ENCODE measurements at places on chromosomes 4 and X.

DNA sequence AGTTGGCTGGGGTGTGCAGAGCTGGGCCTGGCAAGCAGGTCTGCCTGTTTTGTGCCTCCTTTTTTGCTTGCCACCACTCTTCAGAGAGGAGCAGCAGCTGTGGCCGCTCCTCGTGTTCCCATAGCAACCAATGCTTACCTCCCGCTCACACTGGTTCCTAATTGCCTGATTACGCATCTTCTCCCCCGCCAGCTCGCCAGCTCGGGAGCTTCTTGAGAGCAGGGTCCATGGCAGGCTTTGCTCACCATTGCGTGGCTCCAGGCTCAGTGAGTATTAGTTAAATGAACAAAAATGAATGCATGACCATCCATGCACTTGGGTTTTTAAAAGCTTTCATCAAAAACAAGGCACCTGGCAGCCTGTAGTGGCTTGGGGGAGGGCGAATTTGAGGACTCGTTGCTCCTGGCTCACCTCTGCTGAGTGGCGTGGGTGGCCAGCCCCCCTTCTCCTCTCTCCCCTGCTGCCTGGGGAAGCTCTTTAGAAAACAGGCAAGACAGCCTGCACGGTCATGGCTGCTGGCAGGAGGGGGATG, 14.2 kb upstream of the PJA1 start:
- DNase-seq: no peak

DNA sequence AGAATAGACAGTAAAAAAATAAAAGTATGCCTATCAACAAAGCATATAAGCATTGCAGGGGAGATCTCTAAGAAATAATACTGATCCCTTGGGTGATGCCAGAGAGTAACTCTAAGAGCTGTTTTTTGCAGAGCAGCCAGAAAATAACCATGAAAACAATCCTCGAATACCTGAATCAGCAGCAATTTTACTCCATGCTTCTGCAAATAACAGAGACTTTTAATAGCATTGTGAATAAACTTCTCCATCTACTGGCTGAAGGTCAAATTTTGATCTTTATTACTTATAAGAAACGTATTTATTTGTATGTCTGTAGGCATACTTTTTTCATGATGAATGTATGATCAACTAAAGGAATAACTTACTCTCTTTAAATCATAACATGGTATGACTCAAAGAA, 334.5 kb downstream of the GALNTL6 start:
- no peak for DNase-seq

- no peak for DNase-seq
These were observed 167.1 kb downstream of the NHS start for GRCh38 chrX:17542123-17542522.

GRCh38 chr4:105587841-105588240, 35.4 kb downstream of the ARHGEF38 start:
- DNase-seq: no peak

GRCh38 chr4:20269320-20269719, 17.6 kb downstream of the SLIT2 start:
- no peak for DNase-seq

GRCh38 chr4:187444061-187444460, 551.5 kb upstream of the ZFP42 start:
- no peak for DNase-seq

DNA sequence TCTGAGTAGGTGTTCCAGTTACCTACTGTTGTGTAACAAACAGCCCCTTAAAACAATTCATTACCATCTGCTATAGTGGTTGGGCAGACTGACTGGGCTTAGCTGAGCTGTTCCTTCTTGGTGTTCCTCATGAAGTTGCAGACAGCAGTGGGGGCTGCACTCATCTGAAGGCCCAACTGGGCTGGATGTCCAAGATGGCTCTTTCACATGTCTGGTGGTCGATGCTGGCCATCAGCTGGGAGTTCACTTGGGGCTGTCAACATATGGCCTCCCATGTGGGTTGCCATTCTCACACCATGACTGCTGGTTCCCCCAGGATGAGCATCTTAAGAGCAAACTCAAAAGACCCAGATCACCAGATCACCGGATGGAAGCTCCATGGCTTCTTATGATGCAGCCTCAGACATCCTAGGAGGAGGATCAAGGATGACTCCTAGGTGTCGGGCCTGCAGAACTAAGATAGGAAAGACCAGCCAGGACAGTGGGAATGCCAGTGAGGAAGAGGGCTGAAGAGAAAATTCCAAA, 34.3 kb upstream of the PPP2R2C start:
- no peak for DNase-seq

- no peak for DNase-seq
These were observed 89.4 kb downstream of the AMMECR1 start for GRCh38 chrX:110228453-110228852.

- DNase-seq: no peak
These were observed 1337.8 kb upstream of the DIAPH2 start for GRCh38 chrX:95346856-95347255.

DNA sequence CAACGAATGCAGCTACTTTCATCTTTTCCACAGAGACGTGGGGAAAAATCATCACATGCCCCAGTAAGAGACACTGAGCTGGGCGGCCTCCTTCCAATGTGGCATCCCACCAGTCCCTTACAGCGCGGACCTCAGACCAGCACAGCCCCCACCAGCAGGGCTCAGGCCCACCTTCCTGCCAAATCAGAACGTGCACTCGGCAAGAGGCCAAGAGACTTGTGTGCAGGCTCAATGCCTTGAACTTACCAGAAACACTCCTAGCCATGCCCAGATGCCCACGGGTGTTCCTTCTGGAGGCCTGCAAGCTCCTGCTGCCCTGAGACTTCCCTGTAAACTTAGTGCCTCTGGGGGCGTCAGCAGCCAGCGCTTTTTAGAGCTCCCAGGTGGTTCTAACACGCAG, 31.2 kb downstream of the WDR1 start:
- DNase-seq: no peak

DNA sequence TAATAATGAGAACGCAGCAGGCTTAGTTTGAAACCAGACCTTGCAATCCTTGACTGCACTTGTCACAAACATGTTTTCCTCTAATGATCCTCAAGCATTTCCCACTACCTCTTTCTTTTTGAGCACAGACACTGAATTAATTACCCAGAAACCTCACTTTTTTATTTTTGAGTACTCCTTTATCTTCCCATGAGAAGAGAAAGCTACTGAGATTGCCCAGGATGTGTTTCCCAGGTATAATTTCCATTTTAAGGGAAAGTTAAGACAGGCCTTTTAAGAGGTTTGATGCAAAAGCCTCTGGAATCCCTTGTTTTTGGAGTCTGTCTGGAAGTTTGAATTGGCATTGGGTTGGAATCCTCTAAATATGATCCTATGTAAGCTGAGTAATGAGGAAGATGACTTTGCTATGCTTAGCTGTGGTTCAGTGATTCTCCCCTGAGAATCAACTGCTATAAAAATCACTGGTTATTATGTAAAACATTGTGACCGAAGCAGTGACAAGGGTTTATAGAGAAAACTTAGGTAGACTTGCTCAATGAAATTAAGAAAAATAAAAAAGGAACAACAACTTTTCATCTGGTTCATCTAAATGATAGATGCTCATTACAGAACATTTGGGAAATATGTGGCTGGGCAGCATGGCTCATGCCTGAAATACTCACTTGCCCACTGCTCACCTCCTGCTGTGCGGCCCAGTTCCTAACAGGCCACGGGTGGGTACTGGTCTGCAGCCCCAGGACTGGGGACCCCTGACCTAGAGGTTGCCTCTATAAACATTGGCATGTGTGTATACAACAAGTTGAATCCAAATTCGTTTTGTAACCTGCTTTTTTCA, 10.8 kb upstream of the RHOH start:
- DNase-seq: no peak

DNA sequence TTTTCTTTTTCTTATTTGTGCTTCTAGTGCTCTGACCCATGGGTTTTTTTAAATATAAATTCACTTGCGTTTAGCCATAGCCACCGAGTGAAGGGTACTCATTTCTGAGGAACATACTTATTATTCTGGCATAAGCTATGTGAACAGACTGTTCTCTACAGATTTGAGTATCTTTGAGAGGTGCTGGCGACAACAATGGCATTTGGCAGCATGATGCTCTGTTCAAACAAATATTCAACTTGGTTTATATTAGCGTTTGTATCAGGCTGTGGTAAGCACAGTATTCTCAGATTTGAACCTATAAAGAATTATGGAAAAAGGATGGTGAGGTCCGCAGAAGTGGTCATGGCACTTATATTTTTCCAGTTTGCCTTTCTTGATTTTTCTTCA, 108.7 kb upstream of the LIMCH1 start:
- DNase-seq: no peak

DNA sequence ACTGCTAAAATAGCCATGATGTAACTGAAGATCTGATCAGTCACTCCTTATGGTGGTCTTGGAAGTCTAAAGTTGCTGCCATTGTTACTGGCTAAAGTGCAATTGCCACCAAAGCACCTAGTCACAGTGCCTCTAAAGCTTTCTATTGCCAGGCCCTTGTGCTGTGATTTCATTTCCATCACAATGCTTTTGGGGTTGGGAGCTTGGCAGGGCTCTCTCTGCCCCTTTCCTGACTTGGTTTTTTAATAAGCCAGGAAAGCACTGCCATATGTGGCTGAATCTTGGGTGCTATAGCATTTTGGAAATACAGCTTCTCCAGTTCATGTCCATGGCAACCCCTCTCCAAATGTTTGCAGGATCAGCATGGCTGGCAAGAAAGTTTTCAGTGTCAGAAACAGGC, 1712.4 kb upstream of the TENM3 start:
- DNase-seq: no peak

DNA sequence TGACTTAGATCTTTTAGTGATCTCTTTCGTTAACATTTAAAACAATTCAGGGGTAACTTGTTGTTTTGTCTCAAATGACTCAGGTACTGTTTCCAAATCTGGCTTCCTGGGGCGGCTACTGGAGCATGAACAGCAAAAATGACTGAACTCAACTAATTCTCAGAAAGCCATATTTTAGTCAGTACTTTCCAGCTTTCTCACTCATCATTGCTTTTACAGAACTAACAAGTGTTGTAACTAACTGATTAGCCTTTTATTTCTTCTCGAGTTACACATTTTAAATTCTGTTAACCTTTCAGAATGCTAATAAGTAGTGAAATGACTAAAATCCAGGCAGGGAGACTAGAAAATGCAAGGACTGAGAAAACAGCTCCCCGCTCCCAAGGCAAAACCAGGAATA, 55.3 kb downstream of the JADE3 start:
- DNase-seq: no peak

GRCh38 chr4:1018147-1019020, 7.0 kb downstream of the FGFRL1 start:
- DNase-seq: no peak

DNA sequence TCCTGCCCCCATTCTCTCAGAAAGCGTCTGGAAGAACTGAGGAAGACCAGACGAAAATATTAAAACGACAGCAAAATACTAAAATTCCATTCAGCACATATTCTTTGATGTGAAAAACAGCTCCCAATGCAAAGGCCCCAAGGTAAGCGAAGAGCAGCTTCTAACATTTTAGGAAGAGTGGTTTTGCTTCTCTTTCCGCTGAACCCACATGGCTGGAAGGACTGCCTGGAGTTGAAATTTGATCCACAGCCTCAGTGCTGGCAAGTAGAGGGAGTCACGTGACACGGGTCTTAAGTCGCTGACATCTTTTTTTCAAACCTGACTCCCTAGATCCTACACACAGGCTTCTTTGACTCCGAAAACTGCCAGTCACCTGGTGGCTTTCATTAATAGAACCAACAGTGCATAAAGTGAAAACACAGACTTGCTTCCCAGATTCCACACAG, at the start of gene FAM13A:
Gene FAM13A (minus strand): TSS at position 233 of the 446 bp plus-strand sequence. CDS start 221 bp downstream, at position 12.
- peak; percentile 94 for DNase-seq

- DNase-seq: no peak
These were observed 47.6 kb downstream of the FBXW7 start for GRCh38 chr4:152488246-152488645.

GRCh38 chr4:112245383-112245782, 13.8 kb downstream of the AP1AR start:
- DNase-seq: no peak

DNA sequence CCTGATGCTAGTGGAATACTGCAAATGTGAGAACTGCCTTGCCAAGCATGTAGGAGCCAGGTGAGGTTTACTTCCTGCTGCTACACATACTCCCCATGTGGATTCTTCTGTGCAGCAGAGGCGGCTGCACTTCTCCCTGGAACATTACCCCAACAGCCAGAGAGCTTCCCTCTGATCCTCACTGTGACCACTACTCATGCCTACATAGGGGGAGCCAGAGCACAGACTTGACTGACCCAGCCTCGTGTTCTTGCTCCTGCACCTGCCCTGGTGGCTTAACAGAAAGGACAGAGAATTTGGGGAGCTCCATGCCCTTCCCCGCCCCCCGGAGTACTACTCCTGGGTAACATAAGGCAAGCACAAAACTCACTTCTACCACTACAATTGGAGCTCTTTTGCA, 38.4 kb downstream of the UGT2A2 start:
- no peak for DNase-seq

GRCh38 chr4:96835991-96836390, 996.1 kb downstream of the PDHA2 start:
- DNase-seq: no peak

DNA sequence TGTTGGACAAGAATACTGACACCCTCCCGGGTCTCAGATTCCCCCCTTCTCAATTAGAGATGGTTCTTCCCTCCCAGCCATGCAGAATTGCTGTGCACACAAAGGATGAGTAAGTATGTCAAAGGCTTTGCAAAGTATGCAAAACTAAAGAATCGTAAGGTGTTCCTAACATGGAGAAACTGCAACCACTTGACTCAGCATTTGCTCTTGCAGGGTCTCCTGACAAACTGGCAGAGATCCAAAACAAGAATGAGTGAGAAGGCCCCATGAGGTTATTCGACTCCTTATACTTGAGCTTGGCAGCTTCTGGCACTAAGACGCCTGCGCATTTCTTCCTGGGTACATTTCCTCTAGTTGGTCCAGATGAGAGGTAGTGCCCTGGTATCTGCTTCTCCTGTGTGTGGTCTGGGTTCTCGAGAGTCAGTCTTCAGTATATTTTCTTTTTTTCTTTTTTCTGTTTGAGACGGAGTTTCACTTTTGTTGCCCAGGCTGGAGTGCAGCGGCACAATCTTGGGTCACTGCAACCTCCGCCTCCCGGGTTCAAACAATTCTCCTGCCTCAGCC, 8.2 kb downstream of the FAM184B start:
- no peak for DNase-seq

DNA sequence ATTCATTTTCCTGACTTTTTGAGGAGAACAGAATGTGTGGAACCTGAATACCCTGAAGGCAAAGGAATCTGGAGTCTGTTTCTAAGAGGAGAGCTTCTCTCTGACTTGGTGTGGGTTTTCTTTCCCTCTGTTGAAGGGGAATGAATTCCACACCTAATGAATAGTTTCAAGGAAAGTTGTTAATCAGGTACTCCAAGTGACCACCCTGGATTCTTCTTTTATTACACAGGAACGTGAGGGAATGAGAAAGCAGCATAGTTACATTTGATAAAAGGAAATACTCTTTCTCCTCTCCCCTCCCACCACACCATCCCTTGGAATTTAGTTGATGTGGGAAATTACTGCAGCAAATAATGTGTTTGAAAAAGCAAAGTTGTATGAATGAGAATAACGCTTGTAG, 29.7 kb downstream of the SLIT2 start:
- DNase-seq: no peak

GRCh38 chrX:11632732-11633131, 33.0 kb downstream of the ARHGAP6 start:
- no peak for DNase-seq

Data from left renal cortex interstitium (tissue), 4 donors.